ENCODE measurements at places on chromosomes 11 and 22. TPM values are rescaled to one million over a fixed set of nuclear protein-coding genes. Genes with fewer than 3 reads are reported as not detected.

- no peak for DNase-seq
- no peaks in the 10 kb centered on the region for H3K27me3 ChIP-seq
- H3K36me3 ChIP-seq, result no peaks in the 10 kb centered on the region
- no peak overlapping the region for H3K4me3 ChIP-seq
- peaks cover 5% of the 10 kb centered on the region for H3K4me1 ChIP-seq
- no peak overlapping the region for H3K27ac ChIP-seq
These were observed 8.2 kb downstream of the LTO1 start for GRCh38 chr11:69666752-69667536.

GRCh38 chr11:8222820-8223512 lies 40.7 kb downstream of the LMO1 start:
- H3K27me3 ChIP-seq, result no peaks in the 10 kb centered on the region
- no peak for DNase-seq
- H3K4me3 ChIP-seq, result no peak overlapping the region

The PHOX2A gene
- polyA plus RNA-seq, result not detected

DNA sequence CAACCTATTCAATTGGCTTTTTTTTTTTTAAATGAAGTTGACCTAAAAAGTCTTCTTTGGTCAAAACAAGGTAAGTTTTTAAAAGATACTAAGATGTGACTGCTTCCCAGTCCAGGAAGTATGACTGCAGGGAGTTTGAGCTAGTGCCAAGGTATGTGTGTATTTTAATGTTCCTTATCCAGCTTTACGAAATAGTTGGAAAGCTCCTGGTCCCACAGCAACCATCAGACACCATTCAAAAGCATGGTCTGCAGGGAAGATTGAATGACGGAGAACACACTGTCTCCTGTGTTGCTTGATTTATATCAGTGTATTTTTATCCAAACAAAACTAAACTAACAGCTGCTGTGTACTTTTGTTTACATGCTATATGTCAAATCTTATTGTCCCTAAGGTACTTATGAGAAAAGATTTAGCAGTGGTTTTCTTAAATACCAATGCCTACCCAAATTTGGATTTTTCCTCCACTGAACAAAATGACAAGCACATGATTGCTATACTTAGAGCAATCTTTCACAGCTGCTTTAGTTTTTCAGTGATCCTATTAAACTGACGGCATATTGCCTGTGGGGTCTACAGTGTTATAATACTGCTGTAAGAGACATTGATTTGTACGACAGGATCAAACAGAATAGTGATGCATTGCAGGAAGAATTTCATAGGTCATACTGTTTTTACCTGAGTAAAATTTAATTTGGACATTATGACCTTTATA lies 122.9 kb downstream of the DCDC1 start:
- H3K36me3 ChIP-seq, result no peaks in the 10 kb centered on the region
- no peak overlapping the region for H3K27ac ChIP-seq
- no peaks in the 10 kb centered on the region for H3K27me3 ChIP-seq
- H3K4me1 ChIP-seq, result no peaks in the 10 kb centered on the region
- no peak overlapping the region for H3K4me3 ChIP-seq

- peak overlapping the region; percentile 96 for H3K4me3 ChIP-seq
- H3K27ac ChIP-seq, result peak overlapping the region; percentile 97
- no peaks in the 10 kb centered on the region for H3K27me3 ChIP-seq
- DNase-seq, result peak; percentile 48
- H3K36me3 ChIP-seq, result no peaks in the 10 kb centered on the region
- H3K4me1 ChIP-seq, result peaks cover 37% of the 10 kb centered on the region
These were observed 1.2 kb downstream of the CAPRIN1 start for GRCh38 chr11:34052608-34053160.

The OR51B2 gene
- polyA plus RNA-seq, result not detected

DNA sequence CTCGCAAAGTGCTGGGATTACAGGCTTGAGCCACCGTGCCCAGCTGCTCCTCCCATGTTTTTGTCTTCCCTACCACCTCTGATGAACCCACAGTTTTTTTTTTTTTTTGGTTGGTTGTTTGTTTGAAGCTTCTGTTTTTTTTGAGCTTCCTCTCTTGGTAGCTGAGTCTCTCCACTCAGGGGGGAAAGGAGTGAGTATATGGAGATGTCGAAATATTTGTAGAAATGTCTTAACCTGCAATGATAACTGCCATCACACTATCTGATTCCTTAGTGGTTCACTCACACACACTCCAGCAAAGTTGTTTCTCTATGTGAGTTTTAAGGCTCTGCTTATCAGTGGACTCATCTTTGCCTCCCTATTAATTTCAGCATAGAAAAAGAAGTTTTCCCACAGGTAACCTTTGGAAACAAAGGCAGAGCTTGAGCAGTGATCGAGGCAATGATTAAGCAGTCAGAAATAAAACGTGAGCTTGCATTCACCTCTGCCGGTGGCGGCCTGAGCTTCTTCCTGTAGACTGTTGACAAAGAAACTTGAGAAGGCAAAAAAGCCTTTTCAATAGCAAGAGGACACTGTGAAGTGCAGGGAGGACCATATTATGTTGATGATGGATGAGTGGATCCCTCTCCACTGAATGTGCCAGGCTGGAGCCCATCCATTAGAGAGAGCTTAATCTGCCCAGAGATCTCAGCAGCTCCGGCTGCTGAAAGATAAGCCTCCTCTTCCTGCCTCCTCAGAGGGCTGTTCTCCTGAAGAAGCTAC lies 29.0 kb upstream of the RASSF10 start:
- no peak overlapping the region for H3K4me3 ChIP-seq
- no peak overlapping the region for H3K27ac ChIP-seq
- peaks cover 4% of the 10 kb centered on the region for H3K27me3 ChIP-seq

The MUC15 gene
- polyA plus RNA-seq, result not detected

The C1QTNF5 gene
- polyA plus RNA-seq, result 23.6 TPM

DNA sequence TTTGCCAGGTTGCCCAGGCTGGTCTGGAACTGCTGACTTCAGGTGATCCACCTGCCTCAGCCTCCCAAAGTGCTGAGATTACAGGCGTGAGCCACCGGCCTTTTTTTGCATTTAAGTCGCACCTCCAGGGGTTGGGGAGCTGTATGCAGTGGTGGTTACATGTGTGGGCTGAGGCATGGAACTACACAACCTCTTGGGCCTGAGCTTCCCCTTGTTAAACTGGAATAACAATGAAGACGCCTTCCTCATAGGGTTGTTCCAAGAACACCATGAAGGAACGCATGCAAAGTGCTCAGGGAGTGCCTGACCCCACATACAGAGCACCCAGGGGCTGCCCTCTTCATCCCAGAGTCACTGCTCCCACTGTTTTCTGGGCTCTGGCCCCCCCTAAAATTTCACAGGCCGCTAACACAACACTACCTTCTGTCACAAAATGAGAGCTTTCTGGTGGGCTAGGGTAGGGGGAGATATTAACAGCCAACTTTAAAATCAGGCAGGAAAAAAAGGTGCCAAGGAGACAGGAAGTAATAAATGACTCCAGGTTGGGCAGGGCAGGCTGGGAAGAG lies 1.3 kb upstream of the FAM118A start:
- no peaks in the 10 kb centered on the region for H3K36me3 ChIP-seq
- peak overlapping the region; percentile 88 for H3K27ac ChIP-seq
- no peak overlapping the region for H3K4me3 ChIP-seq
- no peak for DNase-seq

- H3K4me3 ChIP-seq, result no peak overlapping the region
- DNase-seq, result no peak
- H3K27me3 ChIP-seq, result no peaks in the 10 kb centered on the region
- H3K27ac ChIP-seq, result no peak overlapping the region
These were observed 3.4 kb downstream of the MS4A10 start for GRCh38 chr11:60788401-60789125.

The DYNC2H1 gene
- polyA plus RNA-seq, result 5.6 TPM

- no peaks in the 10 kb centered on the region for H3K27me3 ChIP-seq
- H3K36me3 ChIP-seq, result no peaks in the 10 kb centered on the region
- H3K4me1 ChIP-seq, result peaks cover 45% of the 10 kb centered on the region
- no peak overlapping the region for H3K4me3 ChIP-seq
- H3K27ac ChIP-seq, result peak overlapping the region; percentile 99
- peak; percentile 80 for DNase-seq
These were observed 2.9 kb upstream of the SERPINH1 start for GRCh38 chr11:75558939-75559843.

DNA sequence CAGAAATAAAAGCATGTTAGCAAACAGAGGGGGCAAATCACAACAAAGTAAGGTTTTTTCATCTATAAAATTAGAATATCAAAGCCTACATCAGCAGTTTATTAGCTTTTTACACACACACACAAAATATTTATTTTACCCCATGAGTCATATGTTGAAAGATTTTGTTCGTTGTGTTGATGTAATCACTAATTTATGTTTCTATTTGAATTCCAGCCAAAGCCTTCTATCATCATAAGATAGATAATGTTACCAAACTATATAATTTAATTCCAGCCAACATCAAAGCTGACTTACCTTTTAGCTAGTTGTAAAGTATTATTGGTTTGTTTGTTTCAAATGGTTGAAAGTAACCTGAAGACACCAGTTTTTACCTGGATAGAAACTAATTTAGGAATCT lies 458.0 kb upstream of the ARHGAP42 start:
- DNase-seq, result no peak
- H3K4me3 ChIP-seq, result no peak overlapping the region
- H3K27me3 ChIP-seq, result no peaks in the 10 kb centered on the region

- no peak overlapping the region for H3K27ac ChIP-seq
- DNase-seq, result no peak
- H3K4me3 ChIP-seq, result no peak overlapping the region
- H3K4me1 ChIP-seq, result peaks cover 12% of the 10 kb centered on the region
- no peaks in the 10 kb centered on the region for H3K27me3 ChIP-seq
These were observed 98.0 kb upstream of the OR5AK2 start for GRCh38 chr11:56890584-56891305.

DNA sequence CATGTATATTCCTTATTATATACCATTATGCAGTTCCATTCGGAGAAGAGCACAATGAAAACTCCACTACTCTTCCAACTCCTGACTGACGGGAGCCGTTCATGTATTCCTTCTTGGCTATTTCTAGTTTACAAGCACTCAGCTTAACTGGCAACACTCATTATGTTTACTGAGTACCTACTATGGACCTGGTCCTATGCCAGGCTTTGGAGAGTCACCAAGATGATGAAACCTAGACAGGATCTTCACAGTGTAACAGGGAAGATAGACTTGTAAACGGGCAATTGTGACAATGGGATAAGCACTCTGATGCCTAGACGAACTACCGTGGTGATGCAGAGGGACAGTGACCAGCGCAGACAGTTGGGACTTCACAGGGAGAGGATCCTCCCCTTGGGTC lies 22.3 kb upstream of the ST3GAL4 start:
- no peak for DNase-seq
- no peak overlapping the region for H3K27ac ChIP-seq
- H3K36me3 ChIP-seq, result no peaks in the 10 kb centered on the region
- peaks cover 17% of the 10 kb centered on the region for H3K4me1 ChIP-seq
- H3K27me3 ChIP-seq, result no peaks in the 10 kb centered on the region
- no peak overlapping the region for H3K4me3 ChIP-seq

The DUSP8 gene
- 17.7 TPM for polyA plus RNA-seq

The CASP5 gene
- polyA plus RNA-seq, result 0.92 TPM

DNA sequence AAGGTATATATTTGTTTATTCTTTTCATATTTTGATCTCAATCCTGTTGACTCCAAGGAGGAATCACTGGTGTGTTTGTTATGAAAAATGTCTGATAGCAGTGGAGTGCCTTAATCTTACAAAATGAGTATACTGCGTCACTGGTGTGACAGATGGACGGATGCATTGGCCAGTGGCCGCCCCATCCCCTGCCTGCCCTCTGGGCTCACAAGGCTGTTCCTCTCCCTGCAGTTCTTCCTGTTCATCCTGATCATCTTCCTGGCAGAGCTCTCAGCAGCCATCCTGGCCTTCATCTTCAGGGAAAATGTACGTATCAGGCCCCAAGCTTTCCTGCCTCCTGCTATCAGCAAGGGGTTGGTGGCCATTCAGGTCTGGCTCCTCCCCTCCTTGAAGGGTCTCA lies 32.9 kb downstream of the TP53I11 start:
- no peak for DNase-seq
- no peak overlapping the region for H3K4me3 ChIP-seq
- no peaks in the 10 kb centered on the region for H3K36me3 ChIP-seq
- no peak overlapping the region for H3K27ac ChIP-seq
- H3K27me3 ChIP-seq, result no peaks in the 10 kb centered on the region
- H3K4me1 ChIP-seq, result no peaks in the 10 kb centered on the region

The MRGPRE gene
- polyA plus RNA-seq, result not detected

- no peak overlapping the region for H3K27ac ChIP-seq
- H3K27me3 ChIP-seq, result no peaks in the 10 kb centered on the region
- DNase-seq, result peak; percentile 42
- H3K4me1 ChIP-seq, result peaks cover 7% of the 10 kb centered on the region
- H3K36me3 ChIP-seq, result no peaks in the 10 kb centered on the region
These were observed 8.0 kb upstream of the TLCD5 start for GRCh38 chr11:120316880-120317688.

The SAA4 gene
- polyA plus RNA-seq, result 75.6 TPM

The KRTAP5-8 gene
- 0.26 TPM for polyA plus RNA-seq

GRCh38 chr11:13699870-13700269 lies 31.4 kb downstream of the FAR1 start:
- H3K36me3 ChIP-seq, result no peaks in the 10 kb centered on the region
- H3K27ac ChIP-seq, result no peak overlapping the region
- no peak overlapping the region for H3K4me3 ChIP-seq
- no peaks in the 10 kb centered on the region for H3K27me3 ChIP-seq
- peaks cover 25% of the 10 kb centered on the region for H3K4me1 ChIP-seq

- H3K4me1 ChIP-seq, result no peaks in the 10 kb centered on the region
- DNase-seq, result peak; percentile 28
- H3K4me3 ChIP-seq, result no peak overlapping the region
- no peaks in the 10 kb centered on the region for H3K36me3 ChIP-seq
- H3K27me3 ChIP-seq, result peaks cover 5% of the 10 kb centered on the region
These were observed 14.1 kb downstream of the ANKK1 start for GRCh38 chr11:113401718-113402117.

DNA sequence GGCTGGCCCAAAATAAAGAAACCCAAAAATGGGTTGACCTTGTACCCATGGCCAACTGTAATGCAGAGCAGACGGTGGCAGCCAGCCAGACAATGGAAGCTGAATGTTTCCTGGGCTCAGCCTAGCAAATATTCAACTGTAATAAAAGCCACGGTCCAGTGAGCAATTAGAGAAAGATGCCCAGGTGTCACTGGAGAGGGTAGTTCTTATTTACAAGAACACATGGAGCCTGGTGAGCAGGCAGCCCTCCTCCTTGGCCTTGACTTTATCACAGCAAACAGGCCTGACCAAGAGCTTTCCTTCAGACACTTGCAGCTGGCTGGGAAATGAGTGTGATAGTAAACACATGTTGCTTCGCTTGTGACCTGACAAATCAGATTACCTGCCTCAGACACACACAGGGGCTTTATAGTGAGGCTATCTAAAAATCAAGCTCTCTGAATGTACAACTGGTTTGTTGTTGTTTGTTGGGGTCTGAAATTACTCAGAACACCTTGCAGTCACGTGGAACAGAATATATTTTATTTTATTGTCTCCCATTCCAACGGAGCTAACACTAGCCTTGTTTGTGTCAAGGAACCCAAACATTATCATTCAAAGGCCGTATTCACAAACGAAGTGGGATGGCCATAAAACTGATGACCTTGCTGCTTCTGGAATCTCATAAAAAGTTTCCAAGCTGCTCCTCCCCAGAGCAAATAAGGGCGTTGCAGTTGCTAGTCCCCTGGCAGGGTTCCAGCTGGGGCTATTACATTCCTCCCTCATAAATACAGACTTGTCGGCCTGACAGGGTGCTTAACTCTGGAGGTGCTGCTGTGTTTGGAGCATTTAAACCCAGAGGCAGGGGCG lies 161.1 kb downstream of the BBOX1 start:
- DNase-seq, result peak; percentile 96
- H3K4me1 ChIP-seq, result peaks cover 65% of the 10 kb centered on the region
- H3K27ac ChIP-seq, result peak overlapping the region; percentile 83
- no peaks in the 10 kb centered on the region for H3K36me3 ChIP-seq
- no peaks in the 10 kb centered on the region for H3K27me3 ChIP-seq
